ENCODE measurements at places on chromosomes 11 and 22.
A peak's percentile ranks its signal among the peaks of the same experiment; 100 is the strongest.

DNA sequence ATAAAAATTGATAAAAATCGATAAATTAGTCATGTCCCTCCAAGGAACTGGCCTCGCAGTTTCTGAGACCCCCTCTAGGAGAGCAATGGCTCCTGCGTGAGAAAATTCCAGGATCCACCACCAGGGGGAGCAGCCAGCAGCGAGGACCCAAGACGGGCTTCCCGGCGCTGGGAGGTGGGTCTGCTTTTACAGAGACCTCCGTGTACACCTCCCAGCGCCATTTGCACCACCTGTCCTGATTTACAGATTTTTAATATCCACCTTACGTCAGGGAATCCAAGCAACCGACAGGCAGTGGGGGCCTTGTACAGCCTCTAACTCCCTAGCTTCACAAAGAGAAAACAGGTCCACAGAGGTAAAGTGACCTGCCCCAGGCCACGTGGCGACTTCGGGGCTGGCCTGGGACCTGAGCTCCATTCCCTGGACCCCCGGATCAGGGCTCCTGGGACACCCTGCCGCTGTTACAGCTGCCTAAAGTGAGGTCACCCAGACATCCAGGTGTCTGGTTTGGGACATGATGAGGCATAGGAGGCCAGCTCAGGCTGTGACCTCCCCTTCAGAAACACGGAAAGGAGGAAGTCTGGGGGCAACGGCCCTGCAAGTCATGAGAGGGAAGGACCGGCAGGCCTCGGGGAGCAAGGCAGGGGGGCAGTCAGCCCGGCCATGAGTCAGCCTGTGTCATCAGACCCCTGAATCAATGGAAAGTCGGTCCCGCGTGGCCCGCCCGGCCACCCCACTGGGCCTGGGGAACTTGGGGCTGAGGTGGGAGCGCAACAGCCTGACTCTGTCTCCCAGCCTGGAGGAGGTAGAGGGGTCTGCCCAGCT, 3.5 kb downstream of the OSM start:
- peak; percentile 78 for DNase-seq

DNA sequence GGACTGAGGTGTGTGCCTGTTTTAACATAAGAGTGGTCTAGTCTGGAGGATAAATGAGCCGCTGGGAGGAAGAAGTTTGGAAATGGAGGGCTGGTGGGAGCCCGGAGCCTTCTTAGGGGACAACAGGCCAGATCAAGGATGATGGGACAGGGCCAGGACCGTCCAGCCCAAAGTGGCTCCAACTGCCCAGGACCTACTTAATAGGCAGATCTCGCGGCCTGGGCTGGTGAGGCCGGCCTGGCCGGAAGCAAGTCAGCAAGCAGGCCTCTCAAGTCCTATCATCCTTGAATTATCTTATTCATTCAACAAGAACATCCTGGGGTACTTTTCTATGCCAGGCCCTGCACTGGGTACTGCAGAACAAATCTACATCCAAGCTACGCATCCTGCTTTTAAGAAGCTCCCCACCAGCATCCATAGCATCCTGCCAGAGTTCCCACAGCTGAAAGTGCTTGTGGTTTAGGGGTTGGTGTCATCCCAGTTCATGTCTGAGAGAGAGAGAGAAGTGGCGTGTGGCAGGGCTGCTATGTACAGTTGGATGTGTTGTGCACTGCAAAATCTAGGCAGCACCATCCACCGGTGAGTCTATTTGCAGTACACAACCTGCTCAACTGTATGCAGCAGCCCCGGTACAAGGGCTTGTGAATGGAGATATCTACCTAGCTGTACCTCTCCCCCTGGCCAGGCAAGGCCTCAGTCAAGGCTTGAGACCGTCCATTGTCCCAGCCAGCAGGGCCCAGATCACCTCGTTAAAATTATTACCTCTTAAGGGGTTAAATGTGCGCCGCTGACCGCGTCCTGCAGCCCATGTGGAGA, 82.1 kb downstream of the FBLN1 start:
- DNase-seq: no peak

DNA sequence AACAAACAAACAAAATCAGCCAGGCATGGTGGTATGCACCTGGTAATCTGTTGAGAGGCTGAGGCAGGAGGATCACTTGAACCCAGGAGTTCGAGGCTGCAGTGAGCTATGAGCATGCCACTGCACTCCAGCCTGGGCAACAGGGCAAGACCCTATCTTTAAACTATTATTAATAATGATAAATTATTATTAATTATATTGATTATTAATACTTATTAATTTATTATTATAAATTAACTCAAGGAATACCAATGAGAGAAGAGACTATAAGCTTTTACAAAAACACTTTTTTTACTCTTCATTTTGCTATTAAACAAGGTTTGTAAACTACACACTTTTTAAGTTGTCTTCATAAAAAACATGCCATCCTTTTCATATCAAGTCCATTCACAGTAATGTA, 97.7 kb upstream of the APOA1 start:
- DNase-seq: no peak

DNA sequence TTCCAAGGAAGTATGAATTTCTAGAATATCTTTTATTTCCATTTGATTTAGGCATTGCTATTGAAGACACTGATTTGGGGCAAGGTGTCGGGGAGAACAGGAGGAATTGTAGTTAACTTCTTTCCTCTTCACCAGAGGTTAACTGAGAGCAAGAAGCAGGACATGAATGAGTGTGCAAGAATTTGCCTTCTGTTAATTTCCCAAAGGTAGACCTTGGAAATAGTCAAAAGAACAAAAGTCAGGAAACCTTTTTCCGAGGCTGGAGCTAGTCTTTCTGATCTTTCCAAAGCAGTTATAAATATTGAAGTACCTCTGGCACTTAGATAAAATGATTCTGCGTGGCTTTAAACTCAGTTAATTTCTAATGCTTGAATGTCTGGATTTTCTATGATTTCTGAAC, 66.9 kb downstream of the MTMR3 start:
- no peak for DNase-seq

DNA sequence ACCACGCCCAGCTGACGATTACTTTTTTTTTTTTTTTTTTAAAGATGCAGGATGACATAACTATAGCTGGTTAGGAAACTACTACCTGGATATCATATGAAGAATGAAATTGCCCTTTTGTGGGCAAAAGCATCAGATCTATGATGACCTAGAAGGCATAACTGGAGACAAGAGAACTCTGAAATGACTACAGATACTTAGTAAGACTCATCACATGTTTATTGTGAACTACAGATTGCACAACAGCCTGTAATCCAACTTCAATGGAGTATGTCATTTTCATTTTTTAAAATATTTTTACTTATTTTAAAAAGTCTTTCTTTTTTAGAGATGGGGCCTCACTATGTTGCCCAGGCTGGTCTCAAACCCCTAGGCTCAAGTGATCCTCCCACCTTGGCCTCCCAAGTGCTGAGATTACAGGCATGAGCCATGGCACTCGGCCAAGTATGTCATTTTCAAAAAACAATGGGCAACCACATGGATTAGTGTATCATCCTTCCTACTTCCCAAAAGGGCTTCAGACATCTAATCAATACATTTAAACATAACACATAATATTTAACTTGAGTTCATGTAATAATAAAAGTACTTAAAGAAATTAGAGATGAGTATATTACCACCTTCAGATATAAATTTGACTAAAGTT, 3.3 kb downstream of the MTMR2 start:
- DNase-seq: no peak

- peak; percentile 19 for DNase-seq
These were observed 78.3 kb downstream of the RNF169 start for GRCh38 chr11:74826901-74827300.

- no peak for DNase-seq
These were observed at the start of gene NXPE2 for GRCh38 chr11:114678125-114679036. NXPE2 (plus strand) TSS chr11:114678527; CDS start chr11:114678576, 49 bp downstream.

DNA sequence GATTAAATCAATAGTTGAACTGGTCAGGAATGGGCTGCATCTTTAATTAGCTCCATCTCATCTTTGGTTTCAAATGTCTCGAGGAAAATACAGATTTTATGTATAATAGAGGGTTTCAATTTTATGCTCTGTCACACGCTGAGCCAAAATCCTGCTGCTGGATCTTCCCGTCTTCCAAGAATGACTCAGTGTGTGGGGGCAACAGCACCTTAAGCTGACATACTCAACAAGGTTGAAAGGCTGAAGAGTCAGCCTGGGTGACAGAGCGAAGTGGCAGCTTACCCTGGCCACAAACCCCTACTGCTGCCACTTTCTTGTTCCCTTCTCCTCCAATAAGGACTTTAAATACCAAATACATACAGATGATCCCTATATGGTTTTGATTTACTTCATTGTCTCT, 9.0 kb upstream of the PCF11 start:
- no peak for DNase-seq

GRCh38 chr11:56967726-56968125, 21.0 kb upstream of the OR5AK2 start:
- DNase-seq: no peak

GRCh38 chr11:100031973-100032372, 655.1 kb upstream of the ARHGAP42 start:
- DNase-seq: no peak

DNA sequence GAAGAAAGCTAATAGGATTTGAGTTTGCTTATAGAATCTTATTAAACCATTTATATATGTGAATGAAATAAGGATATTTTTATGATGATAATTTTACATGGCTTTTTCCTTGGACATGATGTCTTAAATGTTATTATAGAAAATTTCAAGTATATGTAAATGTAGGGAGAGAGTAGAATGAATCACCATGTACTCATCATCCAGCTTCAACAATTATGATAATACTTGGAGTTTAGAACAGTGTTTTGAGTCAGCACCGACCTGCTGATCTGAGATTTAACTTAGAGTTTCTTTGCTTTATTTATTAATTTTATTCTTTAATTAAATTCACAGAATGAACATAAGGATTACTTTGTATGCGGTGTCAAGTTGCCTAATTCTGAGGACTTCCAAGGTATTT, 193.5 kb downstream of the UVRAG start:
- DNase-seq: no peak

DNA sequence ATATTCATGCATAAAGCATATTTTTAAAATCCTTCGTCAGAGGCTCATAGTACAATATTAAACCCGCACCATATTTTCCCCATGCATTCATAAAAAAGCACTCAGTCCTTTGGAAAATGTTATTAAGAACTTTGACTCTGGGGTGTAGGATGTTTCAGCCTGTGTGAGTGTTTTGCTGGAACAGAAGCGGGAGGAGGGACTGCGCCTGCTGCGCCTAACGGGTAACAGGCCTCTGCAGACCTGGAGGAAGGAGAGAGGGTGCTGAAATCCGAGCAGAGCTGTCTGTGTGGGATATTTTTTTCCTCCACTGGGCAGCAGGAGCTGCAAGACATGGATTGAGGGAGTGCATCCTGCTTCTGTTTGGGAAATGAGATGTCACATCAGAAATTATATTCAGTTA, 483.0 kb downstream of the BRD1 start:
- no peak for DNase-seq

- no peak for DNase-seq
These were observed 110.4 kb downstream of the USP35 start for GRCh38 chr11:78299000-78299710.

DNA sequence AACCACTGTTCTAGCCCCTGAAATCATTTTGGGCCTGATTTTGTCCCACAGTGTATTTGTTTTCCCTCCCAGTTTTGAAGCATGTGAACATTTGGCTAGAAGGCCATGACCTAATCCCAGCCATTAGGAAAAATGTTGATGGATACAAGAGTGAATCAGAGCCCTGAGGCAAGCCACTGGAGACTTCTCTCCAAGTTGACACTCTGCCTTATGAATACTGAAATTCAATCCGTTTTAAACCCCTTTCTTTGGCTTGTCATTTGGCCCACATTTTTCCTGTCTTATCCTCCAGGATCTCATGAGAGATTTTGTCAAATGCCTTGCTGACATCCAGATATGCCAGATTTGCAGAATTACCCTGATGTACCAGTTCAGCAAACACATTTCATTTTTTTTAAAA, 158.8 kb downstream of the FAT3 start:
- DNase-seq: no peak

DNA sequence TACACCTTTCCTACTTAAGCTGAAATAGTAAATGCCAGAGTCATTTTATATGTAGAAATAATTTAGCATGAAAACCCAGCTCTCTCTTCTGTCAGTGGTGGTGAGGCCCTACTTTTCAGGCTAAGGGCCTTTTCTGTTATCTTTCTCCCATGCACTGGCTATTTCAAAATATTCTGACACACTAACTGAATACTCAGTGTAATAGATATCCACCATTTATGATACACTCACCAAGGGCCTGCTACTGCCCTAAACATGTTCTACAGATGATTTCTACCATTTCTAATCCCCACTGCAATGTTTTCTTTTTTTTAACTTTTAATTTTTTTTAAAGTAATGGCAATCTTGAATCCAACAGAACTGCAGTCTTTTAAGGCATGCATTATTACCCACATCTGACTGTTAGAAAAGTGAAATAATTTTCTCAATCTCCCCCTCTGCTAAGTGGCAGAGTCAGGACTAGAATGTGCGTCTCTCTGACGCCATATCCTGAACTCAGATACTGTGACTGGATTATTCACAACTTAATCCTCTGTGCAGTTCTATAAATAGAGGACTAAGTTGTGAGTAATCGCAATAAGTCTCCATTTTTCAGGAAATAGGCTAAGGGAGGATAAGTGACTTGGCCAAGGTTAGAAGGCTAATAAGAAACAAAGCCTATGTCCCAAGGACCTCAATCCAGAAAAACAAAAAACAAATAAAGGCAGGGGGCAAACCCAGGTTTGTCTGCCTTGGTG, 44.0 kb downstream of the GRAMD1B start:
- no peak for DNase-seq

- no peak for DNase-seq
These were observed 48.7 kb downstream of the LDLRAD3 start for GRCh38 chr11:35992548-35992947.

DNA sequence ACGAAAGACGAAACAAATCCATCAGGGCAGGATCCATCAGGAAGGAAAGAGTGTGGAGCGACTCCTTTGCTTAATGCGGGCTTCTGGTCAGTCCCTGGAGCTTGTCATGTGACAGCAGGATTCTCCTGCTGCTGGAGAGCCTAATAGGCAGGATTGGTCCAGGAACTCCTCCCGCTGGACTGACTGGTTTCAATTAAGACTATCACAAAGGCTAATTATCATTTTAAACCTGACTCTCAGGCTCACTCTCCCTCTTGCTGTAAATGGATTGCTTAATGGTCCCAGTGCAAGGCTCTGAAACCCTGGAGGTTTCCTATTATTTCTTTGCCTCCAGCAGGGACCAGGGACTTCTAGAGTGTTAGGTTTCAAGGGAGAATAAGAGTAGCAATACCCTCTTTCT, 493.8 kb downstream of the NTM start:
- no peak for DNase-seq

DNA sequence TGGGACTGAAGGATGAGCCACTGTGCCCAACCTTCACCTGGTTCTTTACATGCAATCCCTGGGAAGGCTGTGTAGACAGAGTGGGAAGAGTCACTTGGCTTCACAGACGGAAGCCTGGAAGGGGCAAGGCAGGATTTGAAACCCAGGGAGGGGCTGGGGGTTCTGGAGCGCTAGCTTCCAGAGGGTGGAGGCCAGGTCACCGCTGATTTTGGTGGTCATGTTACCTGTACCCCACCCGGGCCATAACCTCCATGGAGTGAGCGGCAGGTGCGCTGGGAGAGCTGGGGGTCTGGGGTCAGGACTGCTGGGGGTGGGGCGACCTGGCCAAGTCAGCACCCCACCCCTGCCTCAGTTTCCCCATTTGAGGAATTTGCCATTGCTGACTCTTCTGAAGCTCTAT, 38.3 kb downstream of the PDGFB start:
- no peak for DNase-seq

All from erythroblast (primary cell).